ENCODE measurements at places on chromosomes 4 and X.

DNA sequence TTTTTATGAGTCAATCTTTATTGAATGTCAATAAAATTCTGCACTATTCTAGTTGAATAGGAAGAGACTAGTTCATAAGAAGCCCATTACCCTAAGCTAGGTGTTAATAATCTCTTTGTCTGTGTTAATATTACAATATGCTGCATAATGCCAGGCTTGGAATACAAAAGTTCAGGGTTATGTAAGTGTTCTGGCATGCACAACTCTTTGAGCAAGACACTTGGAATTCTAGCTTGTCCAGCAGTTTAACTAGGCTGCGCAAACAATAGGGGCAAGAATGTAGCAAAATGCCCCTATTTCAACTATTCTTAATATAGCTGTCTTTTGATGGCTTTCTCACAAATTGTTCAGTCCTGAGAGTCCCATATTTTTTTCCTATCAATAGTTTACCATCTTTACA is 31.3 kb upstream of the ETNPPL start:
- peak; percentile 61 for DNase-seq

DNA sequence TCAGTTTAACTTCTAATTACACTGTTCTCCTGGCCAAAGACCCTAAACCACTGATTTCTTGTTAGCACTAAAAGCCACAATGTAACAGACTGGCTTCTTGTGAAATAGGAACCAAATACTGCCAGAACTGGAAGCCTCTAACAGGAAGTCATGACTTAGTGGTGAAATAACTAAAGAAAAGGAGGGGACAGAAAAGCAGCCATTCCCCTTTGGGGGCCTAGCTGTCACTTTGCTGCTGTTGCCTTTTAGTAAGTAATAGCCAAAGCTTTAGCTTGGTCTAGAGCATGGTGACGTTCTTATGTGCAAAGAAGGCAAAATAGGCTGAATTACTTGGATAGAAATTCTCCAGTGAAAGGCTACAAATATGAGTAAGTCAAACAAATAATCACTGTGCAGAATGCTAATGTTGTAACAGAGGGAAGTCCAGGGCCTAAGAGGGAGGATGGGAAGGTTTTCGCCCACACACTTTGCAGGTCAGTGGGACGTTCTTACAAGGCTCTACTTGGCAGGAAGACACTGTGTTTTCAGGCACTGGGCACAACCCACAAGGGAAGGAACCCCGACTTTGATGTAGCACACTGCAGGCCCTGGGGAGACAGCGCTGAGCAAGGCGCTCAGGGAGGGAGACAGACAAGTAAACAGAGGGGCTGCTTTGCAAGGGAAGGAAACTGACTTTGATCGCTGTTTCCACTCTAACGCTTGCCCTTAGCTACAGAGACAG is 16.7 kb downstream of the GAB3 start:
- no peak for DNase-seq

DNA sequence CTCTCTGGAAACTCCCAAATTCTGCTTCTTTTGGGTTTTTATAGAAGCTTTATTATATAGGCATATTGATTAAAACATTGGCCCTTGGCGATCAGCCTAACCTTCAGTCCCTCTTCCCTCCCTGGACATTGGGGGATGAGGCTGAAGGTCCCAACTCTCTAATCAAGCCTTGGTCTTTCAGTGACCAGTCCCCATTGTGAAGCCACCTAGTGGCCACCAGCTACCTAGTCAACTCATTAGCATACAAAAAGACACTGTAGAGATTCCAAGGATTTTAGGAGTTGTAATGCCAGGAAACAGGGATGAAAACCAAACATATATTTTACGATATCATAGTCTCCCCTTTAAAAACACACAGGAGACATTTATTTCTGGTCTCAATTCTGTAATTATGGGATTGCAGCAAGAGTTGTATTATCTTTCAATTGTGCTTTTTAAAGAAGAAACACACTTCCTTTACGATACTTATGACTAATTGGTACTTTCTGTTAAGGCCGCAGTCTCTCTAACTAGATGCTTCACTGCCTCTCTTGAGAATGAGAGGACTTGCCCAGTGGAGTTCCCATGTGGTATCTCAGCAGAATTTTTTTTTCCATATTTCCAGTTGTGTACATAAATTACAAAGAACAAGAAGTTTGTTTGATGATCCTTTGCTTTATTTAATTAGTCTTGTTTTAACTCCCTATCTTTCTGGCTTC is 58.2 kb downstream of the WDR17 start:
- DNase-seq, result no peak

GRCh38 chr4:41057467-41057866 is 156.9 kb downstream of the APBB2 start:
- DNase-seq, result no peak
